Renal cortex interstitium (tissue), 15 donors: ENCODE measurements at places on chromosomes 5 and 9. TPM values are rescaled to one million over a fixed set of nuclear protein-coding genes. Genes with fewer than 3 reads are reported as not detected.

The FSTL4 gene
- 0.42 TPM for polyA plus RNA-seq

DNA sequence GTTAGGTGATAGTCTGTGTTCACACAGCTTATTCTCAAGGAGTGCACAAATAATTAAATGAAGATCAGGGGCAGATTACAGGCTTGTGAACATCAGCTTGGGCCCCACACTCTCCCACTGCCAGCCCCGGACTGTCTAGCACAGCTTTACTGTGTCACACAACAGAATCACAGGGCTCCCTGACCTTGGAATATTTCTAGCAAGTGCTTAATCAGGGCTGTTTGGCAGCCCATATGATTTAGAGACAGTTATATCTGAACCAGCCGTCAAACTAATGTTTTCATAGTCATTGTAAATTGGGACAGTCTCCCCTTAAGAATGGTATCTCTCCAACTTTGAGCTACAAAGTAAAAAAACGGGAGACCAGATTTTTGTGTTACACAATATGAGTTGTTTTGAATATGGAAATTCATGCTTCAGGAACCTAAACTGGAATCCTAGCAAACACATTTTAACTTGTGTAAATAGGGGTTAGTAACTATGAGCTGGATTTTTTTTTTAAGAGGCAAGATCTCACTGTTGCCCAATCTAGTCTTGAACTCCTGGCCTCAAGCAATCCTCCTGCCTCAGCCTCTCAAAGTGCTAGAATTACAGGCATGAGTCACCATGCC lies 517.6 kb downstream of the BNC2 start:
- no peak for DNase-seq

- DNase-seq = no peak
These were observed 19.0 kb downstream of the ACTL7B start for GRCh38 chr9:108836781-108837180.

DNA sequence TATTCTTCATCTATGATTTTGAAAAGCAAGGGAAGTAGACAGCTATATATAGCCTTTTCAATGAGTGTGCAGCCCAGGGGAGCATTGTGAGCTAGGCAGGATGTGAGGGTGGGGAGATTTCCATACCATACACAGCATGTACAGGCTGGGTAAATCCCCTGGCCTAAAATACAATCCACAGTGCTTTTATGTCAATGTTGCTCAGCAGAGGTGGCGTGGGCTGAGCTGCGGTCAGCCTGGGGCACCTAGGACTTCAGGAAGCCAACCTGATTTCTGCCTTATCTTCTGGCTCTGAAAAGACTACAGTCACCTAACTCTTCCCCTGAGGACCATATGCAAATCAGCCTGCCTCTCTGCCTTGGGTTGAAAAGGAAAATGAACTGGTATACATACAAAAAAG lies 6.3 kb upstream of the GARIN3 start:
- no peak for DNase-seq
